ENCODE measurements at places on chromosomes 11 and 22. TPM values are rescaled to one million over a fixed set of nuclear protein-coding genes. Genes with fewer than 3 reads are reported as not detected.
A peak's percentile ranks its signal among the peaks of the same experiment; 100 is the strongest.

DNA sequence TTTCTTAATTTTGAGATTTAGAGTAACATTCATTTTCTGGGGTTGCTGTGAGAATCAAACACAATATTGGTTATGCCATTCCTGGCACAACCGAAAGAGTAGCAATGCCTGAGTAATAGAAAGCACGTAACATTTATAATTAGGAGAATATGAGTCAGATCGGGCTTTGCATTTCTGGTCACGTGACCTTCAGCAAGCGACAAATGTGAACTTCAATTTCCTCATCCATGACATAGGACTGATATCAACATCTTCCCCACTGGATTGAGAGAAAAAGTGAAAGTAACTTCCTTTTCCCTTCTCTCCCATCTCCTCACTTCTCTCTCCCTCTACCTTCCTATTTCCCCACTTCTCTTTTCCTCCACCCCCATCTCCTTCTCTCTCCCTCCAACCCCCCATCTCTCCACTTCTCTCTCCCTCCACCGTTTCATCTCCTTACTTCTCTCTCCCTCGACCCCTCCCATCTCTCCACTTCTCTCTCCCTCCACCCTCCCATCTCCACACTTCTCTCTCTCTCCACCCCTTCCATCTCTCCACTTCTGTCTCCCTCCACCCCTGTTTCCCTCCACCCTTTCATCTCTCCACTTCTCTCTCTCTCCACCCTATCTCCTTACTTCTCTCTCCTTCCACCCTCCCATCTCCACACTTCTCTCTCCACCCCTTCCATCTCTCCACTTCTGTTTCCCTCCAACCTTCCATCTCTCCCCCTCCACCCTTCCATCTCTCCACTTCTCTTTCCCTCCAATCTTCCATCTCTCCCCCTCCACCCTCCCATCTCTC, 33.5 kb upstream of the CAT start:
- DNase-seq = no peak

- DNase-seq = peak; percentile 61
These were observed 6.9 kb upstream of the POLDIP3 start for GRCh38 chr22:42621505-42622002.

GRCh38 chr11:13644997-13645687, 23.3 kb upstream of the FAR1 start:
- no peak for DNase-seq

GRCh38 chr11:132237781-132238180, 867.4 kb downstream of the NTM start:
- DNase-seq = no peak

GRCh38 chr11:112967082-112967481, 5.9 kb downstream of the NCAM1 start:
- DNase-seq = no peak

DNA sequence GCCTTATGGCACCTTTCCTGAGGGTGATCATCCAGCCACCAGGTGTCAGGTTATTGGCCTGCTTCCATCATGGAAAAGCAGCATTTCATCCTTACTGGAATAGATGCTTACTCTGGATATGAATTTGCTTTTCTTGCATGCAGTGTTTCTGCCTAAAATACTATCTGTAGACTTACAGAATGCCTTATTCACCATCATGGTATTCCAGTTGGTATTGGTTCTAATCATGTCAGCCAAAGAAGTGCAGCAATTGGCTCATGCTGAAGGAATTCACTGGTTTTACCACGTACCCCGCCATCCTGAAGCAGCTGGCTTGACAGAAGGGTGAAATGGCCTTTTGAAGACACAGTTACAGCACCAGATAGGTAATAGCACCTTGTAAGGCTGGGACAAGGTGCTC, 194.2 kb downstream of the AASDHPPT start:
- peak; percentile 21 for DNase-seq

GRCh38 chr11:102850973-102851745, 7.8 kb upstream of the MMP3 start:
- peak; percentile 86 for DNase-seq

DNA sequence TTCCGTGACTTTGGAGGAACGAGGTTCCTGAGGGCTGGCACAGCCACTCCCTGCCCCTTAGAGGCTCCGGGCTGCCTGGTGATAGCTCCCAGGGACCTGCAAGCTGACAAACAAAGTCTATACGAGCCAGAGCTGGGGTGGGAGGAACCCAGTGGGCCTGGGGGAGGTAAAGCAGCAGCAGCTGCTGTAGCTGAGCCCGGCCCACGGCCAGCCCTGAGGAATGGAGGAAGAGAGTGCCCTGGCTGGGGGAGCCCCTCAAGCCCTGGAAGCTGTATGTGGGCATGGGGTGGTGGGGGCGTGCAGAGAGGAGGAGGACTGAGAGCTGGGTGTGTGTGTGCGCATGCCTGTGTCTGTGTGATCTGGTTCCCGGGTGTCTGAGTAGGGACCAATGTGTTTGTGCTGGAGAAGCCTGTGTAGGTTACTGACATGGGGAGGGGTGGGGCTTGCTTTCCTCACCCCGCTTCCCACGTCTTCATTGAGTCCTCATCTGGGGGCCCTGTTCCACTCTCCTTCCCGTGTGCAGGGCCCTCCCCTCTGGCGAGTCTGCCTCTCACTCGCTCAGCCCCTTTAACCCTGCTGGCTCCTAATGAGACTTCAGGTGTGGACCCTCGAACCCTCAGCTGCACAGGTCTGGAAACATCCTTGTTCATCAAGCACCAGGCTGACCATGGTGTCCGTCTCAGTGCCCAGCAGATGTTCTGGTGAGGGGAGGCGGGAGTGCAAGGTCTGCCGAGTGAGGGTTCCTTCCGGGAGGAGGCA, 10.8 kb downstream of the ST3GAL4 start:
- no peak for DNase-seq

DNA sequence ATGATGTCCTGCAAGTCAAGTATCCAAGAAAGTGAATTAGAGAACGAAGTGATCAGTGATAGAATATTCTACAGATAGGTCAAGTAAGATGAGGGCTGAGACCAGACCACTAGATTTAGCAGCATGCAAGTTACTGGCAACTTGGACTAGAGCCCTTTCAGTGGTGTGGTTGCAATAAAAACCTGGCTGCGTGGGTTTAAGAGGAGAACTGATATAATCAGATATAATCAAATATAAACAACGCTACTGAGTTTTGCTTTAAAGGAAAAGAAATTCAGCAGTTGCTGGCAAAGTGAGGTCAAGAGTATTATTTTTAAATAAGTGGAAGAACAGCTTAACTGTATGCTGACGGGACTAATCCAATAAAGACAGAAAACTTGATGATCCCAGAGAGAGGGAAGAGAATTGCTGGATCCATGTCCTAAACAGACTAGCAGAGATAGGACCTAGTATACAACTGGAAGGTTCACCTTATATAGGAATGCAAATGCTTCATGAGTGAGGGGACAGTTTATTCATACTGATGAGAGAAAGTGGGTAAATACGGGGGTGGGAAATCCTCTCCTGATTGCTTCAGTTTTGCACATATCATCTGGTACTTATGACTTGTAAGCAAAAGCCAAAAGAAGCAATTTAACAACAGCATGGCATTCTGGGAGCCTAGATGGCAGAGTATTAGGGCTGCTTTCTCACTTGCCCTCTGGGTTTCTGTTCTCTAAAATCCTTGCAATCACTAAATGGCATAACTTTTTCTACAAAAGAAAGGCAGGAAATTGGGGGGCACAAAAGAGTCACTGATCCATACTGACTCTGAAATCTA, 146.2 kb downstream of the RBFOX2 start:
- DNase-seq = peak; percentile 41

DNA sequence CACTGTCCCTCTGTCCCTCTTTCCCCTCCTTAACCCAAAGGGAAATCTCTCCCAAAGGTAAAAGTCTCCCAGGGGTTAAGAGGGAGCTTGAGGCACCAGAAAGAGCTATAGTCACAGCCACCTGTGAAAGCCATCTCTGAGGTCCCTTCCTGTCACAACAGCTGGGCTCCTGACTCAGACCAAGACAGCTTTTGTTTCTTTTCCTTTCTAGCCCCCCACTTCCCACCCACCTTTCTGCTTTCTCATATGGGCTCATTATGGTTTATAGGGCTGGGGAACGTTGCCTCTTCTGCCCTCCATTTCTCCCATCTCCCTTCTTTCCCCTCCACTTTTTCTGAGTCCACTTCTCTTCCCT, 19.1 kb downstream of the MIF start:
- no peak for DNase-seq

DNA sequence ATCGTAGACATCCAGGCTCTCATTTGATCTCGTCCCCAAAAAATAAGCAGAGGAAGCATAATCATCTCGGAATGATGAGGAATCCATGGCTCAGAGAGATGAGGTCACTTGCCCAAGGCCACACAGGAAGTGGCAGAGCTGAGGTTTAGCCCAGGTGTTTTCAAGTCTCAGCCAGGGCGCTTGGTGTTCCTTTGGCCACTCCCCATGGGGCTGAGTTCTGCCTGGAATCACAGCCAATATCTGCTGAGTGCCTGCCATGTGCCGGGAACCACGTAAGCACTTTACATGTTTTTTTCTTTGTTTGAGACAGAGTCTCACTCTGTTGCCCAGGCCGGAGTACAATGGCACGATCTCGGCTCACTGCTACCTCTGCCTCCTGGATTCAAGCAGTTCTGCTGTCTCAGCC, 29.5 kb upstream of the MYH9 start:
- DNase-seq = peak; percentile 73

PANX3 gene
- not detected for total RNA-seq

GRCh38 chr11:46706886-46707285, 6.1 kb downstream of the ZNF408 start:
- DNase-seq = no peak

ZP1 gene
- 0.28 TPM for total RNA-seq

ANKK1 gene
- total RNA-seq = not detected

LIN7C gene
- total RNA-seq = 25.5 TPM

DNA sequence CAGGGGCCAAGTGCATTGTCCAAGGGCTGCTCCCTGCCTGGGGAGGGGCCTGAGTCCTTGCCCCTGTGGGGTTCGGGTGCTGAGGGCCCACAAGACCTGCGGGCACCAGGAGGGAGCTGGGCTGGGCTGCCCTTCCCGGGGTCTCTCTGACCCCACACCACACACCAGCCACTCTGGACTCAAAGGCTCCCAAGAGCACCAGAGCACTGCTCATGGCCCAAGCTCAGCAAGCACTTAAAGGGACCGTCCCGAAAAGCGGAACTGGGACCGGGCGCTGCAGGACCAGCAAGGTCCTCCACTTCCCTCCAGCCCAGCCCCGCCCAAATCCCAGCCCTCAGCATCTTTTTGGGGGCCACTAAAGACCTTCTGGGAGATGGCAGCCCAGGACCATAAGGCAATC, 5.3 kb downstream of the LSP1 start:
- DNase-seq = no peak

DNA sequence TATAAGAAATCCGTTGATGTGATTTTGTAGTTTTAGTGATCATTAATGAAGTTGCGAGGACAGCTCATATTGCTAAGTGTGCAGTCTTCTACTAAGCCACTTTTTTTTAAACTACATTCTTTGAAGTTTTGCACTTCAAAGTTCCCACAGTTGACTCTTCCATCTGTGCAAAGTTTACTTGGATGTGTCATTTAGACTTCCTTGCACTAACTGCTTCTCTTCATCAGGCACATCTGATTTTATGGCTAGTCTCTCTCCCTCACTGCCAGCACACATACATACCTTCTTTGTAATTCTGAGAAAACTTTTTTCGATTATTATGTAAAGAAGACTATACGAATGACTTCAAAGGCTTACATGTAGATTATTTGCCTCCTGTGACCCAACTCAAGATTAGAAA, 250.0 kb downstream of the DYNC2H1 start:
- peak; percentile 58 for DNase-seq

DNA sequence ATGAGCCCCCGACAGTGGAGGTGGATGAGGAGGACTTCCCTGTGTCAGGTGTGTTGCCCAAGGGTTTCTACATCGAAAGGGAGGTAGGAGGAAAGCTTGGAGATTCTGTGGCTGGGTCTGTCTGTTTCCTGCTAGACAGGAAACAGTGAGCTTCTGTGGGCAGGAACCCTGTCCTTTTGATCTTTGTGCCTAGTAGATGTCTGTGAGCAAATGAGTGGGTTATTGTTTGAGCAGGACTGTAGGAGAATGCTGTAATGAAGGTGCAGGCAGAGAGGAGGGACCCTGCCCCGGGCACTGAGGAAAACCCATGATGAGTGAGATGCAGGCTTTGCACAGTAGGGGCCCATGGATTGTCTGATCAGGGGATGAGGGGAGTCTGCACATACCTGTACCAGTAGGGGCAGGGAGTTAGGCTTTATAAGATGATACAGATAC, 14.0 kb downstream of the USP35 start:
- DNase-seq = no peak

GRCh38 chr11:69075421-69076128, 26.8 kb downstream of the TPCN2 start:
- peak; percentile 99 for DNase-seq

GRCh38 chr22:44091021-44091721, 67.1 kb downstream of the PARVB start:
- no peak for DNase-seq

GRCh38 chr11:58334708-58335107, 24.2 kb downstream of the OR5B17 start:
- peak; percentile 89 for DNase-seq

DNA sequence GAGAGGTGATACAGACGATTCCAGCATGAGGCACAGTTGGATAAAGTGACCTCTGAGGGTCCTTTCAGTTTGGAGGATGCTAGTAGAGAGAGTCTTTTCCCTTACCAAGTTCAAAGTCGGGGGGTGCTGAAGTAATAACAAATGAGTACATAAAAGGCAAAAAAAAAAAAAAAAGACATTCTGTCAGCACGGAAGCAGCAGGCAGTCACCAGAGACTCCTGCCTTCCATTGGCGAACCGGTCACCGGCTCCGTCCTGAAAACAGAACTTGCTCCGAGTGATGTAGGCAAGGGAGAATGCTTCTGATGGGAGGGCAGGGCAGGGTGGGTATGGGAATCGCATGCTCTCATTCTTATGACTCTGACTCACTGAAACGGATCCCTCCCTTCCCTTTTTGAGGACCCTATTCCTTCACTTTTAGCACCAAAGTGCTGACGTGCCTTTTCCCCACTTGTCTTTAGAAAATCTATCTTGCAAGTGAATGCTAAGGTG, 65.9 kb downstream of the PRR5L start:
- peak; percentile 85 for DNase-seq

DNA sequence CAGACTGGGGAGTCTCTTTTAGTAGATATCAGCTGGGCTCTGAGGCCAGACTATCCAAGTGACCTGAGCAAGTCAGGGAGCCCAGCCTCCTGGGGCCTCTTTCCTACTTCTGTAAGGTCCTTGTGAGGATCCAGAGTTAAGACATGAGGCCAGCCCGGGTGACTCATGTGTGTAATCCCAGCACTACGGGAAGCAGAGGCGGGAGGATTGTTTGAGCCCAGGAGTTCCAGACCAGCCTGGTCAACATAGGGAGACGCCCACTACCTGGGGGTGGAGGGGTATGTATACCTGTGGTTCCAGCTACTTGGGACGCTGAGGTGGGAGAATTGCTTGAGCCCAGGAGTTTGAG, 36.9 kb upstream of the POLA2 start:
- DNase-seq = peak; percentile 79

TALDO1 gene
- total RNA-seq = 147 TPM

- no peak for DNase-seq
These were observed 215 bp downstream of the ZNRF3 start for GRCh38 chr22:28883657-28883916.

- DNase-seq = peak; percentile 84
These were observed 131.9 kb downstream of the ADAMTS15 start for GRCh38 chr11:130580372-130580771.

GGT5 gene
- 0.18 TPM for total RNA-seq

C11orf54 gene
- total RNA-seq = 21.4 TPM

GRCh38 chr22:17982572-17983141, 41.7 kb downstream of the MICAL3 start:
- no peak for DNase-seq

Data from IMR-90 (cell line).